ENCODE measurements at places on chromosomes 3 and 15.

DNA sequence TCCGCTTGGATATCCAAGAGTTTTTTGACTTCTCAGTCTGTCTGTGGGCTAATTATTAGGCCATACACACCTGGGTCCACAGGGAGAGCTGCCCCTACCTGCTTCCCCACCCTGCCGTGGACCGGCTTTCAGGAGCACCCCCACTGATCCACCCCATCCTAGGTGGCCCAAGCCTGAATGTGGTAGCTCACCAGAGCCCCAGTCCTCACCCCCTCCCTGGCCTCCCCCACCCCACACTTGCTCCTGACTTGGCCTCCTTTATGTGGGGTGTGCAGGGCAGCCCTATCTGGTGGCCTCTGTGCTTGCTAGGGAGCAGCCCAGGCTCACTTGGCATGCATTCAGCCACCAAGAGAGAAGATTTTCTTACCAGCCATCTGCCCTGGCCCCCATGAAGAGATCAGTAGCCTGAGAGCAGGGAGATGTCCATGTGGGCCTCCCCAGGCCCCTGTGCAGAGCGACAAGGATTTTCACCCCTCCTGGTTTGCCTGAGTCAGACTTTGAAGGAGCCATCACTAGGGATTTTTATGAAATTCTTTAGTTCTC is 11.2 kb downstream of the LRRK1 start:
- DNase-seq, result no peak

GRCh38 chr15:59296181-59296617 is 76.5 kb downstream of the MYO1E start:
- no peak for DNase-seq

DNA sequence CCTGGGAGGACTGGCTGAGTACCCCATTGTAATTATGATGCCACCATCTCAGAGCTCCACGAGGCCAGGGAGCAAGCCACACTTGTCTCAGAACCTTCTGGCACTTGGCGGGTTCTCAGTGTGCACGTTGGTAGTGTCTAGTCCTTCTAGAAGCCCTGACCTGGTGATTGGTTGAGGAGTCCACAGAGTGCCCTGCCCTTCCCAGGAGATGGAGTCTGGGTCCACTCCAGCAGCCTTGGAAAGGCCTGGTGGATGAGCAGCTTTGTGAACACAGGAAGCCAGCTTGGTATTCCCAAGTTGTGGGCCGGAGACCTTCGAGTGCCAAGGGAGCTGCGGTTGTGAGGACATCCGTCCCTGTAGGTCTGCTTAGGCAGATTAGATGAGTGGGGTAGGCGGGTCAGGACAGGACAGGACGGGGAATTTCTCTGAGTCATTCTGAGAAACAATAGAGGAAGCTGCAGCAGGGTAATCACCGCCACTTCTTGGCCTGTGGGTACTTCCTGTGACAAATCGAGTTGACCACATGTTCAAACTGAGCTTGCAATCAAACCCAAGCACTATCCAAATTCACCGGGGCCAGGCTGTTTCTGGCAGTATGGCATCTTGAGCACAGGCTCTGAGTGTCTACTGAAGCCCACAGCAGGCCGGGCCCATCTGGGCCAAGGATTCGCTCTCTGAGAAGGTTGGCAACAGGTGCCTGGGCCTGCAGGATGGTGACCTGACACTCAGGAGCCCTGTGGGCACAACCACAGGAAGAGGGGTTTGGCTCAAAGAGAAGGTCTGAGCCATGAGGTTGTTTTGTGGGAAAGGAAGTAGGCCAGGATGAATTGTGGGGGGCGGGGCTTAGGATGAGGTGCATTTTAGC is 71.5 kb upstream of the PLXNA1 start:
- peak; percentile 42 for DNase-seq

GRCh38 chr3:107966276-107966675 is 124.6 kb downstream of the CD47 start:
- DNase-seq, result no peak

GRCh38 chr3:101725890-101726275 is 1.5 kb downstream of the CEP97 start:
- DNase-seq, result no peak

- DNase-seq, result no peak
These were observed 397.8 kb downstream of the LRTM1 start for GRCh38 chr3:54530091-54530490.

DNA sequence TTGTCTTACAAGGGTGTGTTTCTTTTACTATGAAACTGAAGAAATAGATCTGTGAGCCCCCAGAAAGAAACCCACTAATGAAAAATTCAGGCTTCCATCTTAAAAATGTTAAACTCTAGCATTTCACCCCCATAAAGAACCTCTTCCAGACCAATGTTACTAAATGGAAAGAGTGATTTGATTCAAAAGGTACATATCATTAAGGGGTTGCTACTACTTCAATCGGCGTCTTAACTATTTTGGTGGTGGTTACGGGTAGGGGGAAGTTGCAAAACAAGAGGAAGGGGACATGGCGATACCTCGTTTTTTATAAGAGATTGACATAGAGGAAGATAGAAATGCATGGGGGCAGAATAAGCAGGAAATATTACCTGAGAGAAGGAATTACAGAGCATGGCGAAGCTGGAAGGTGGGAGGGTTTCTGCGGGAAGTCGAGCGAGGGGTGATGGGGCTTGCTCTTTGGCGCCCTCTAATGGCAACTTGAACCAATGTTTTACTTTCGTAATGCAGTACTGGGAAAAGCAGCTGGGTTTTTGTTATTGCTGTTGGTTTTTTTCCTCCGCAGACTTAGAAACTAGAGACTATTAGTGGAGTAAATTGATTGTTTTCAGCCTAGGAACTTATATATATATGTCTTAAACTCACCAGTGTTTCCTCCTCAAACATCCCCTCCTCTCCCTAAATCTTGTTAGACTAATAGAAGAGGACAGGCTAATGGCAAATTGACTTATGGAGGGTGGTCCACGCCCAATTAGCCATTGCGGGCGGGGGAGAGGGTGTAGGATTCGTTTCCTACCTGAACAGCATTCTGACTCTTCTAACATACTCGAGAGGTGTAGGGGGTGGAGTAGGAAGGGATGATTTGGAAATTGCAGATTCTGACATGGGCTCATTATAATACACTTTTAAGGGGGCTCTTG is 11.3 kb upstream of the SOX2 start:
- DNase-seq, result peak; percentile 71

- DNase-seq, result no peak
These were observed 126.2 kb downstream of the TPRG1 start for GRCh38 chr3:189297932-189298331.

DNA sequence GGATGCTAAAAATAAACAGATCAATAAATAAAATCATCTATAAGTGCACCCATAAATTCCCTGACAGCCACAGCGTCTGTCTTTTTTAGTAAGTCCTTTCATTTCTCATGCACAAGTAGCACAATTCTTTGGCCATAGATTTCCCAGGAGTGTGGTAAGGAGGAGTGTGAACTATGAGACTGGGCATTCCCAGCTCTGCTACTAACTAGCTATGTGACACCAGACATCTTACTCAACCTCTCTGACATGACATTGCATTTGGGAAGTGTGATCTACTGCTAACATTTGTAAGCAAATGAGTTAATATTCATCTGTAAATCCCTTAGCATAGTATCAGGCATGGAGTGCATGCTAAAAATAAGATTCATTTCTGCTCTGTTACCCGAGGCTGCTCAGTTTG is 301.7 kb downstream of the NTRK3 start:
- no peak for DNase-seq

DNA sequence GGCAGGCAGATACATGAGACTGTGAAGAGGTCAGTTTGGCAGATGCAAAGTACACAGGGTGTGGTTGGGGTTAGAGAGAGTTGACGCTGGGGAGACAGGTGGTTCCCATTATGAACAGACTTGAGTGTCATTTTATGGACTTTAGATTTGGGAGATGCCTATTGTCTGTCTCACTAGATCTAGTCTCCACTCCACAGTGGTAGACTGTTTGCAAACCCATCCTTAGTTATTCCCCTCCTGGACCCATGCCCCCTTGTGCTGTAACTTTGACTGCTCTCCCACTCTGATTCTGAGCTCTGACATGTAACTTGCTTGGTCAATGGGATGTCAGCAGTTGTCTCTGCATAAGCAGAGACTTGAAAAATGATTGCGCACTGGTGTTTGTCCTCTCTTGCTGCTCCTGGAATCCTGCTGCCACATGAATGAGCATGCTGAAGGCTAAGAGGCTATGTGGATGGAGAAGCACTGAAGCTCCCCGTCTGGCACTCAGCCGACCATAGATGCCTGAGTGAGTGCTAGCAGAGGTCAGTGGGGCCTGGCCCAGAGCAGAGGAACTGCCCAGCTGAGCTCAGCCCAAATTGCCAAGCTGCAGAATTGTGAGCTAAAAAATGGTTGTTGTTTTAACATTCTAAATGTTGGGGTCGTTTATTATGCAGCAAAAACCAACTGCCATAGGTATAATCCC is 88.2 kb downstream of the FAM43A start:
- peak; percentile 37 for DNase-seq

- DNase-seq, result no peak
These were observed 3.2 kb upstream of the PXYLP1 start for GRCh38 chr3:141228395-141228794.

DNA sequence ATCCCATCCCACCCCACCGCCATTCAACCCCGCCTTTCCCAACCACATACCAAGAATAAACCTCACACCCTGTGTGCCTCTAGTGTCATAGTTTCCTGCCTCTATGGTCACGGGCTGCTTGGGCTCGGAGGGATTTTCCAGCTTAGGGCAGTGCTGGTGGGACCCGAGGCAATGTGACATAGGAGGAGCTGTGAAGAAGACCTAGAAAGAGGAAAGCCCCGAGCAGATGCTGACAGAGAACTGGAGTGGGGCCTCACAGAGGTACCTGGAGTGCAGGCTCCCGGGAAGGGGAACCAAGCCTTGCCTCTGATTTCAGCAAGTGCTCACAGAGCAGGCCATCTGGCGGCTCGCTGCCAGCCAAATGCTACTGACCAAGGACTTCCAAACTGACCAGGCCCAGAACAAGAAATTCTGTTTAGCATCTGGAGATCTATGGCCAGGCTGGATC is 27.5 kb downstream of the BHLHE40 start:
- no peak for DNase-seq

DNA sequence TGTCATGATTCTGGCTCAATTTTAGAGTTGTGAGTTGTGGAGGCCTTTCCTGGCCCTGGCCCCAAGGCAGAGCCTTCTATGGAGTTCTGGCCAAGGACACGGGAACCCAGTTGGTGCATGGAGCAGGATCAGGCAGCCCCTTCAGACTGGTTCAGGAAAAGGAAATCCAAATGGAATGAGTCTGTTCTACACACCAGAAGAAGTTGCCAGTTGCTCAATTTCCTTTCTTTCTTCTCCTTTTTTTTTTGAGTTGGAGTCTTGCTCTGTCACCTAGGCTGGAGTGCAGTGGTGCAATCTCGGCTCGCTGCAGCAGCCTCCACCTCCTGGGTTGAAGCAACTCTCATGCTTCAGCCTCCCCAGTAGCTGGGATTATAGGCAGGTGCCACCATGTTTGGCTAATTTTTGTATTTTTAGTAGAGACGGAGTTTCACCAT is 28.9 kb upstream of the BHLHE40 start:
- no peak for DNase-seq

GRCh38 chr3:171643033-171643432 is 167.2 kb downstream of the PLD1 start:
- no peak for DNase-seq
